ENCODE measurements at places on chromosomes 11 and 22. TPM values are rescaled to one million over a fixed set of nuclear protein-coding genes. Genes with fewer than 3 reads are reported as not detected.

The ADAMTS15 gene
- 5.1 TPM for total RNA-seq

The SHANK3 gene
- 4.1 TPM for total RNA-seq

The SNX32 gene
- total RNA-seq, result not detected

The CYP2D6 gene
- total RNA-seq, result 0.61 TPM

The GAS2L1 gene
- 37.0 TPM for total RNA-seq

The CPT1B gene
- total RNA-seq, result 7.6 TPM

The NUDT8 gene
- 14.5 TPM for total RNA-seq

The CHRNA10 gene
- 1.7 TPM for total RNA-seq
